ENCODE measurements at places on chromosomes 6 and 20.

GRCh38 chr20:23493172-23493772 lies 2.4 kb downstream of the CST8 start:
- DNase-seq: no peak

DNA sequence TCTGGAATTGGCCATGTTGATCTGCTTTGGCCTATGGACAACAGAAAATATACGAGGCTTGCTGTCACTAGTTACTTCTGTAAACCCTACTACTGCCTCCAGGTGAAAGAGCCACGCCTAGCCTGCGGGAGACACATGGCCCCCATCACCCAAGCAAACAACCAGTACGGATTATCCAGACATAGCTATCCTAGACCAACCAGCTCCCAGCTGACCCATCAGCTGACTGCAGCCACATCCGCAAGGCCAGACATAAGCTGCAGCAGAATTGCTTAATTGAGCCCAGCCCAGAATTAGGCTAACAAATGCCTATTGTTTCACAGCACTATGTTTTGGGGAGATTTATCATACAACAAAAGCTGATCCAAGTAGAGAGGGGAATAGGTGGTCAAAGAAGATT lies 13.5 kb downstream of the REV3L start:
- DNase-seq: no peak

DNA sequence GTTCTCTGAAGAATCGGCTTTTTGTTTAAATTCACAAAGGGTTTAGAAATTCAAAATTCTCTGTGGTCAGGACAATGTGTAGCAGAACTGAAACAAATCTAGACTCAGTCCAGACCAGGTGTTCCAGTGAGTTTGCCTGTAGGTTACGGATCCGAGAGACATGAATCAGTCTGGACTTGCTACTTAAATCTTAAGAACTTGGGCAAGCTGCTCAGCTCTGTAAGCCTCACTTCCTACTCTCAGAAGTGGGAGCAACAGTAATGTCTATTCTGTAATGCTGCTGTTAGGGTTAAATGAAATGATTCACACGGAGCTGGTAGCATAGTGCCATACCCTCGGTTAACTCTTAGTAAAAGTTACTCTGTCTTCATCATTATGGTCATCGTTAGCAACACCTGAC lies 37.7 kb downstream of the HECA start:
- no peak for DNase-seq

DNA sequence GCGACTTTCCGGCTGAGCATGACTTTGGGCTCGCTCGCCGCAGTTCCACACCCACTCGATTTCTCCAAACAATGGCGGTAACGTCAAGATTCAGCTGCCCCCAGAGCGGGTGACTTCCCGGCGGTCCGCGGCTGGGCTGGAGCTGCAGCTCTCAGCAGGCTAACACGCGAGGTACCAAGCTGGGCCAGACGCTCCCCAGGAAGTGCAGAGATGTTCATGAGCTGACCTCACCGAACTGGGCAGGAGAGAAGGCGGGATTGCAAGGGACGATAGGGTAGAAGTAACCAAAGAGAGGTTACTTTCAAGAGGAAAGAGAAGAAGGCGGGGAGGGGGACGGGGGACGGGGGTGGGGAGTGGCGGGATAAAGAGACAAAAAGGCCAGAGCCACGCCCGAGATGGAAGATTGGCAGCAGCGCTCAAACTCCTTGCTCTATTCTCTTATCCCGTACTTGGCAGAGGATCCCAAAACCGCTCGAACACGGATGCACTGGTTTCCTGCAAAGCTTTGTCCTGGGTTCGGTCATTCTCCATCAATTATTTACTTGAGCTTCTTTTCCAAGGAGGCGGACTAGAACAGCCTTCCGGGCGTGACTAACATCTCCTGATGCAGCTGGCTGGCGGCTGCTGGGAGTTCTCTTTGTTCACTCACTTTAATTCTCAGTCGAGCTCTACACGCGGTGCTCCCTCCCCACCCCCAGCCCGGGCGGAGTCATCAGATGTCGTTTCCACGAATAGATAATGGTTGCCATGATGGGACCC lies at the start of gene MTCL3:
Gene MTCL3 (minus strand): TSS at position 626 of the 759 bp plus-strand sequence.
- DNase-seq: peak; percentile 61

DNA sequence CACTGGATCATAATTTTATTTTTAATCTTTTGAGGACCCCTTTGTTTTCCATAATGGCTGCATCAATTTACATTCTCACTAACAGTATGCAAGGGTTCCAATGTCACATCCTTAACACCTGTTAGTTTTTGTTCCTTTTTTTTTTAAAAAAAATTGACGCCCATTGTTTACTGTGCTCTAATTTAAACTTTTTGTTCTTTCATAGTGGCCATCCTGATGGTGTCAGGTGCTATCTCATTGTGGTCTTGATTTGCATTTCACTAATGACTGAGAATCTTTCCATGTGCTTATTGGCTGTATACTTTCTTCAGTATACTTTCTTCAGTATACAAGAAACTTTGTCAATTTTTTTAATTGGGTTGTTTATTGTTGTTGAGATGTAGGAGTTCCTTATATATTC lies 347.0 kb downstream of the RNGTT start:
- DNase-seq: no peak

DNA sequence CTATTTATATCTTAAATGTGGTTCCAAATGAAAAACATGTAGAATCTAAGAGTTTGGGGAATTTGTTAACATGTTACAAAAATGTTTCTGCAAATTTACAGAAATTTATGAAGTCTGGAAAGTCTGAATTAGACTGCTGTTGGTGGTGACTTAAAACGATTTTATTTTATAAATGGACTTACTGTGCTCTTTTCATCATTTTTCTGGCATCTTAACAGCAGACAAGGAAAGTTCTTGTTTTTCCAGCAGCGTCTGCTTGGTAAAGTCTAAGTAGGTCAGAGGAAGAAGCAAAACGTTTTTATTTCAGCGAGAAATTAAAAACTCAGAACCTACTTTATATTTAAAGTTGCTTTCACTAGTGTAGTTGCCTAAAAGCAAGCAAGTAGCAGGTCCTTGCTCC lies 48.6 kb upstream of the COL9A1 start:
- DNase-seq: no peak

Measured in fibroblast of skin of right quadriceps (primary cell).